Ascending aorta (tissue), 2 donors: ENCODE measurements at places on chromosomes 1 and 21.
A peak's percentile ranks its signal among the peaks of the same experiment; 100 is the strongest.

GRCh38 chr1:154295408-154296235, 23.2 kb downstream of the HAX1 start:
- no peak for DNase-seq
- no peak overlapping the region for H3K4me3 ChIP-seq
- no peaks in the 10 kb centered on the region for H3K36me3 ChIP-seq
- H3K27ac ChIP-seq, result no peak overlapping the region
- H3K27me3 ChIP-seq, result no peaks in the 10 kb centered on the region
- no peaks in the 10 kb centered on the region for H3K4me1 ChIP-seq

DNA sequence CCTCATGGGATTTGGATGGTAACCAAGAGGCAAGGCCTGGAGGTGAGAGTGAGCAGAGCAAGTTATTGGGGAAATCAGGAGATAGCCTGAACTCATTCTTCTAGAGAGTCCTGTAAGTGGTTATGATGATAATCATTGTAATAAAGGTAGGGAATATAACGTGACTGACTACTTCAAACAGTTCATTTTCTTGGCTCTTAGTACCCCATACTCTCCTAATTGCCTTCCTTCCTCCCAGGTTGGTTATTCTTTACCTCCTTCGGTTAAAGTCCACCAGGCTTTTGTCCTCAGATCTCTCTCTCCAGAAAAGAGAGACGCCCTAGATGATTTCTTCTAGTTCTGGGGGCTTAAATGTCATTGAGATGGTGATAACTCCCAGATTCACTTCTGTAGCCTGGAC, 35.3 kb downstream of the KIF1B start:
- H3K4me3 ChIP-seq, result no peak overlapping the region
- no peaks in the 10 kb centered on the region for H3K4me1 ChIP-seq
- H3K27ac ChIP-seq, result no peak overlapping the region
- H3K36me3 ChIP-seq, result no peaks in the 10 kb centered on the region

DNA sequence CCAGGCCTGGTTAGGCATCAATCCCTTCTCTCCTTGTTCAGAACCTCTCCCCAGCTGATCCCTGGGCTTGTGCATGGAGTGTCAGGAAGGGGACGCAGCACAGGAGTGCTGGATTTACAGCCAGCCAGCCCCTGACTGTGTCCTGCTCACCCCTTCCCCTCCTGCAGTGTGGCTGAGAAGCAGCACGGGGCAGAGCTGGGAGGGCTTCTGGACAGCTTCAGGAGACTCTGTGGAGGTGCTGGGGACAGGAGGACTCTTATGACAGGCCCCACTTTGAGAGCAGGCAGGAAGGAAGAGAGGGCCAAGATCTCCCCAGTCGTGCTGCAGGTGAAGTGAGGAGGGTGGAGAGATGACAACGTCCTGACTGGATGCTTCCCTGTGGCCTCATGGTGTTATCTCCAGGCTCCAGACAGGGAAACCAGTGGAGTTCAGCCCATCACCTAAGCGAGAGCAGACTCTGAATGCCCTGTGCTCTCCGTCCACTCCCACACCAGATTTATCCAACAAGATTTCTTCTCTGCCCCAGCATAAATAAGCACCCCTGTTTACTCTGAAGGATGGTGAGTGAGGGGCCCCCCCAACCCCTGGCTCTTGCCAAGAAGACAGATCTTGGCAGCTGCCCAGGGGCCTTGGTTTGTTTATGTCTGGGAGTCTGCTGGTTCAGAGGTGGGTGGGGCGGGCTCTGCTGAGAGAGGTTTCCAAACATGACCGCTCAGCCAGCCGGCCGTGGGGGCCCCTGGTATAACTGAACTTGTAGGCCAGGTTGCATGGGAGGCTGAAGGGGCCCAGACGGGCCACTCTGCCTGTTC, 21.3 kb downstream of the TMCC2 start:
- no peaks in the 10 kb centered on the region for H3K36me3 ChIP-seq
- peak overlapping the region; percentile 78 for H3K27ac ChIP-seq
- no peaks in the 10 kb centered on the region for H3K27me3 ChIP-seq

GRCh38 chr1:109191377-109191776, 22.3 kb upstream of the SARS1 start:
- no peak overlapping the region for H3K27ac ChIP-seq
- H3K4me1 ChIP-seq, result no peaks in the 10 kb centered on the region
- H3K27me3 ChIP-seq, result no peaks in the 10 kb centered on the region
- H3K36me3 ChIP-seq, result no peaks in the 10 kb centered on the region
- H3K4me3 ChIP-seq, result no peak overlapping the region

GRCh38 chr1:232561381-232561780, 68.6 kb downstream of the SIPA1L2 start:
- no peak overlapping the region for H3K4me3 ChIP-seq
- no peaks in the 10 kb centered on the region for H3K4me1 ChIP-seq
- H3K36me3 ChIP-seq, result no peaks in the 10 kb centered on the region
- H3K27ac ChIP-seq, result no peak overlapping the region

DNA sequence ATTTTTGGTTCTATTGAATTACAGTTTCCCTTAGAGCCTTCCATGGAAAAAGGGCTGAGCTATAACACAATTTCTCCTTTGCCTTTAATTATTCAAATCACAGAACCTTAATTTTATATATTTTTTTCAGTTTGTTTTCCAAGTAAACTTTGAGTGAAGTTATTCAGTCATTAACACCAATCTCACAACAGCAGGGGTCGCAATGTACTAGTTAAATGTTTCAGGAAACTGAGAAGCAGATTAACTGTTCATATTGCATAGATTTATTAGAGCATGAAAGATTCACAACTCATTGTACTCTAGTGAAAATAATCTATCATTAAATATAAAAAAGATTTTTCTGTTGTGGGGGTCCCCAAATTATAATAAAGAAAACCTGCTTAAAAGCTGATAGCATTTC, 64.1 kb downstream of the KIFAP3 start:
- H3K27ac ChIP-seq, result no peak overlapping the region
- H3K27me3 ChIP-seq, result no peaks in the 10 kb centered on the region
- no peak overlapping the region for H3K4me3 ChIP-seq
- no peaks in the 10 kb centered on the region for H3K4me1 ChIP-seq
- no peak for DNase-seq
- H3K36me3 ChIP-seq, result peaks cover 8% of the 10 kb centered on the region

DNA sequence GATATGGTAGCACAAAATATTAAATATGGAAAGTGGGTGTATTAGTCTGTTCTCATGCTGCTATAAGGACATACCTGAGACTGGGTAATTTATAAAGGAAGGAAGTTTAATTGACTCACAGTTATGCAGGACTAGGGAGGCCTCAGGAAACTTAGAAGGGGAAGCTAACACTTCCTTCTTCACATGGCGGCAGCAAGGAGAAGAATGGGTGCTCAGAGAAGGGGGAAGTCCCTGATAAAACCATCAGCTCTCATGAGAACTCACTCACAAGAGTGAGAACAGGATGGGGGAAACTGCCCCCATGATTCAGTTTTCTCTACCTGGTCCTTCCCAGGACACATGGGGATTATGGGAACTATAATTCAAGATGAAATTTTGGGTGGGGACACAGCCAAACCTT, 15.8 kb upstream of the BACE2 start:
- no peaks in the 10 kb centered on the region for H3K27me3 ChIP-seq
- no peaks in the 10 kb centered on the region for H3K4me1 ChIP-seq
- H3K27ac ChIP-seq, result no peak overlapping the region
- no peak for DNase-seq
- H3K36me3 ChIP-seq, result no peaks in the 10 kb centered on the region

DNA sequence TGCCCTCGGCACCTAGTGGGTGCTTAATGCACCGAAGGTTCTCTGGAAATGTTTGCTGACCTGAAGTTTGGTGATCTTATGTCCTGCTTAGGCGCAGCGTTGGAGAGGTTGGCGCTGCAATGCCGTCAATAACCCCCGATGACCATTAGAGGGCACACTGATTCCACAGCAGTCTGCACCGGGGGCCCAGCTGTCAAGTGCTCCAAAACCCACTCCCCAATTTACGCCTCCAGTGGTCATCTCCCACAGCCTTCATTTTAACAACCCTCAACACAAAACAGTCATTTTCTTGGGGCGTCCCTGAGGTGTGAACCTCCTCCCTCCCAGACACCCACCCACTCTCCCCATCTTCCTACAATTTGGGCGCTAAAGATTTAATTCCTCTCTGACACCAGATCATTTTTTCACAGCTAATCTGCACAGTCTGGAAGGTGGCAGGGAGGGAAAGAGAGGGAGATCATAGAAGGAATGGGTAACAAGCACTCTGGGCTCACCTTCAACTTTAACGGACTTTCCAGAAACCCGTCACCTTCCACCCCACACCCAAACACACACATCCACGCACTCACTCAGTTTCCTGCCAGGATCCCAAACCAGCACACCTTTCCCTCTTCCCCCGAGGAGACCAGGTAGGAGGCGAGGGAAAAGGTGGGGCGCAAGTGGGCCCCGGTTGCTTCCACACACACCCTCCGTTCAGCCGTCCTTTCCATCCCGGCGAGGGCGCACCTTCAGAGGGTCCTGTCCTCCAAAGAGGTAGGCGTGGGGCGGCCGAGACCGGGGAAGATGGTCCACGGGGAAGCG, 570 bp upstream of the NPR1 start:
- peaks cover 7% of the 10 kb centered on the region for H3K4me1 ChIP-seq
- peaks cover 15% of the 10 kb centered on the region for H3K36me3 ChIP-seq
- H3K27me3 ChIP-seq, result no peaks in the 10 kb centered on the region
- peak overlapping the region; percentile 88 for H3K27ac ChIP-seq
- H3K4me3 ChIP-seq, result peak overlapping the region; percentile 92
- DNase-seq, result peak; percentile 83

GRCh38 chr1:25516686-25517085, 26.7 kb upstream of the LDLRAP1 start:
- H3K4me1 ChIP-seq, result no peaks in the 10 kb centered on the region
- no peaks in the 10 kb centered on the region for H3K36me3 ChIP-seq
- no peak overlapping the region for H3K27ac ChIP-seq
- no peak for DNase-seq
- H3K27me3 ChIP-seq, result no peaks in the 10 kb centered on the region

DNA sequence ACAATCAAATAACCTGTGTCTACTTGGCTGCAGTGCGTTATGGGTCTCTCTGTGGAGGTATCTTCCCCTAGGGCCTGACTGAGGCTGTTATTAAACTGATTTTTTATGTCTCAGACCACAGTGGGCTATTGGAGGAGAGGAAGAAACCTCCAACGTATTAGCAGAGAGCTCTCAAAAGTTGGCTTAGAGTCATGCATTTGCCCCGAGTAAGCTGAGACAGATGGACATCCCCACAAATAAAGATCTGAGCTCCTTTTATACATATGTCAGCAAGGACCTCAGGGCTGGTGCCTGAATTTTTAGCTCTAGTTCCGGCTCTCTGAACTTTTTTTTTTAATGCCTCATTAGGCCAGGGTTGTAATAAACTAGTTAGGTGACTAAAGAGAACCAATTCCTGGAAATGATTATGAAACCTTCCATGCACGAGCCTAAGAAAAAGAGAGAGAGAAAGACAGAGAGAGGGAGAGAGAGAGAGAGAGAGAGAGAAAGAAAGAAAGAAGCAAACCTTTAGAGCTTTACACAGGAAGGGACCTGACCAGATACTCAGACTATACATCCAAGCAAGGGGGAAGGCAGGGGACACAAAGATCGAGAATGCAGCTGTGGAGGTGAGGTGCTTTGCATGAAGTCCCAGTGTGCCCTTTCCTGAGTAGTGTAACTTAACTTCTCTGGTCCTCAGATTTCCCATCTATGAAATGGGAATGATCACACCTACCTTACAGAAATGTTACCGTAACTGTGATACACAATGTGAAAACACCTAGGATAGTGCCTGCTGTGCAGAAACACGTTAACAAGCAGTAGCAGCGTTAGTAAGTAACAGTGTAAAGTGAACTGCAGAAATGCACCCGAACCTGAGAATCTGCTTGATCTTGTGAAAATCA, 8.4 kb upstream of the PIGR start:
- no peak overlapping the region for H3K4me3 ChIP-seq
- H3K36me3 ChIP-seq, result no peaks in the 10 kb centered on the region
- no peaks in the 10 kb centered on the region for H3K27me3 ChIP-seq
- H3K4me1 ChIP-seq, result no peaks in the 10 kb centered on the region

- no peaks in the 10 kb centered on the region for H3K4me1 ChIP-seq
- H3K4me3 ChIP-seq, result no peak overlapping the region
- H3K36me3 ChIP-seq, result no peaks in the 10 kb centered on the region
- H3K27ac ChIP-seq, result no peak overlapping the region
These were observed 200.6 kb downstream of the RGS7 start for GRCh38 chr1:241156231-241156965.

GRCh38 chr1:192378276-192378675, 61.5 kb downstream of the RGS21 start:
- no peak overlapping the region for H3K27ac ChIP-seq
- H3K4me1 ChIP-seq, result no peaks in the 10 kb centered on the region
- H3K36me3 ChIP-seq, result no peaks in the 10 kb centered on the region
- no peak overlapping the region for H3K4me3 ChIP-seq
- H3K27me3 ChIP-seq, result no peaks in the 10 kb centered on the region

- no peak overlapping the region for H3K4me3 ChIP-seq
- no peak overlapping the region for H3K27ac ChIP-seq
- DNase-seq, result no peak
- H3K36me3 ChIP-seq, result no peaks in the 10 kb centered on the region
These were observed 255.7 kb downstream of the OMA1 start for GRCh38 chr1:58290685-58291372.

- DNase-seq, result no peak
- no peaks in the 10 kb centered on the region for H3K36me3 ChIP-seq
- no peaks in the 10 kb centered on the region for H3K27me3 ChIP-seq
- H3K27ac ChIP-seq, result no peak overlapping the region
These were observed 154.4 kb downstream of the TTLL7 start for GRCh38 chr1:83844546-83844945.

GRCh38 chr1:27527890-27528817, 38.2 kb upstream of the WASF2 start:
- peak overlapping the region; percentile 81 for H3K27ac ChIP-seq
- H3K4me1 ChIP-seq, result peaks cover 24% of the 10 kb centered on the region
- no peaks in the 10 kb centered on the region for H3K27me3 ChIP-seq
- peak overlapping the region; percentile 57 for H3K4me3 ChIP-seq
- peaks cover 2% of the 10 kb centered on the region for H3K36me3 ChIP-seq

DNA sequence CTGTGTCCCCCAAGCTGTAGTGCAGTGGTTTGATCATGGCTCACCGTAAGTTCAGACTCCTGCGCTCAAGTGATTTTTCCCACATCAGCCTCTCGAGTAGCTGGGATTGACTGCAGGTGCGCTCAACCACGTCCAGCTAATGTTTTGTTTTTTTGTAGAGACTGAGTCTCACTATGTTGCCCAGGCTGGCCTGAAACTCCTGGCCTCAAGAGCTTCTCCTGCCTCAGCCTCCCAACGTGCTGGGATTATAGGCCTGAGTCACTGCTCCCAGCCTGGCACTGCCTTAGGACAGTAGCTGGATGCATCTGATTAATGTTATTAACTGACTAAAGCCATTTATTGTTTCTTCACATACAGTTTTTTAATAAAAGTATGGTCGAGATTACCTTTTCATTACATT, 40.2 kb downstream of the RNF11 start:
- peaks cover 9% of the 10 kb centered on the region for H3K4me1 ChIP-seq
- H3K27ac ChIP-seq, result no peak overlapping the region
- H3K4me3 ChIP-seq, result no peak overlapping the region
- H3K36me3 ChIP-seq, result no peaks in the 10 kb centered on the region
- no peaks in the 10 kb centered on the region for H3K27me3 ChIP-seq
- DNase-seq, result no peak

GRCh38 chr1:38558055-38558454, 301.5 kb downstream of the RRAGC start:
- no peak for DNase-seq
- no peak overlapping the region for H3K4me3 ChIP-seq
- H3K4me1 ChIP-seq, result no peaks in the 10 kb centered on the region
- no peaks in the 10 kb centered on the region for H3K36me3 ChIP-seq
